ENCODE measurements at places on chromosomes 1 and 21.

- no peak for DNase-seq
Measured at GRCh38 chr1:216310776-216311175, 112.5 kb downstream of the USH2A start.

- no peak for DNase-seq
Measured at GRCh38 chr1:55309786-55310504, 94.8 kb upstream of the USP24 start.

DNA sequence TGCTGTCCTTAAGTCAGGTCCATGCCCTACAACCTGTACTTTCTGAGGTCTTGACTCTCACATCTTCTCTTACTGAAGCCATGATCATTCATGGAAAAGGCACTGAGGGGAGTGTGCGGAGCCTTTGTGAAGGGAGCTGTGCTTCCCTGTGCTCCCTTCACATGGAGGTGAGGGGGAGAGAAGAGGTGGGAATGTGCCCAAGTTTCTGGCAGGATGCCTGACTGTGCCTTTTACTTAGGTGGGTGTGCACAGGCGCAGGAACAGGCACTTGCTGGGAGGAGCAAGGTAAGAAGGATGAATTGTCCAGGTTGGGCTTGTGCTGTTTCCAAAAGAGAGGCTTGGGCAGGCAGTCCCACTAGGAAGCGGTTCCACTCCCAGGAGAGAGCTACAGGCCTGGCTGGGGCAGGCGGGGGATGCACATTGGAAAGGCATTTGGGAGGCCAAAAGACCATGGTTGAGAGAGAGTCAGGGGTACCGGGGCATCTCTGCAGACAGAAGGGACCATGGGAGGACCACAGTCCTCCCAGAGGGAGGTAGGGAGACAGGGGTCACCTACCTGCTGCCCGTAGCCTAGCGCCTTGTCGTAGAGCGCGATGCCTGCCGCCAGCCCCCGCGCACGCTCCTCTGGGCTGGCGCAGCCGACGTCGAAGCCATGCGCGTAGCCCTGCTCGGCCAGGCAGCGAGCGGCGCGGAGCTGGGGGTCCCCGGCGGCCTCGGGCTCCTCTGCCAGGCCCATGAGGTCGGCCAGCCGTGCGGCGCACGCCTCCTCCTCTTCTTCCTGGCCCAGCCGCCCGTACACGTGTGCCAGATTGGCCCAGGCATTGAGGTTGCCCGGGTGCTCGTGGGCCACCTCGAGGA is 853 bp downstream of the TTC22 start:
- no peak for DNase-seq

DNA sequence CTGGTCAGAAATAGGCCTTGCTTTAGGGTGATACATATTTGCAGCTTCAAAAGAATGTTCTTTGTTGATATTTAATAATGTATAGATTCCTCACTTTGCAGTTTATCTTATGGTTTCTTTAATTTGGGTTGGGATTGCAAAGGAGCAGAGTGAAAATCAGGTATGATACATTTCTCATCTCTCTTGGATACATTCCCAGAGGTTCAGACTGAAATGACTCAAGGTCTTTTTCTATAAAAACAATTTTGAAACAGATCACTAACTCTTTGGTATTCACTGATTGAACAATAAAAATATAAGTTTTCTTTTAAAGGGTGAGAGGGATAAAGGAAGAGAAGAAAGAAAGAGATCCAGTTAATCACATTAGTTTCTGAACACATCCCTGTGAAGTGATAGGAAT is 606.5 kb upstream of the CAMK1G start:
- DNase-seq = no peak

DNA sequence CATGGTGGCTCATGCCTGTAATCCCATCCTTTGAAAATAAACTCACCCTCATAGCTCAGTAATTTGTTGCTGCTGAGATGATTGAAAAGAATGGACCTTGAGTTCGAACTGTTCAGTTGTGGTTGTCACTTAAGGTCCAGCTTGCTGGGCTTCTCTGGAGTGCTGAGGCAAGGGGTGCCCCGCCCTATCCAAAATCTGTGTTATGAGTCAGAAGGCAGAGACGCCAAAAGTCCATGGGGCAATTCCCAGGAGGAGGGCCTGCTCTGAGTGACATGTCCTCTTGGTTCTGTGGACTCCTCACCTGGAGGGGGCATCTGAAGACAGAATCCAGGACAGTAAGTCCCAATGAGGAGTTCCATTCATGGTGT is 64.8 kb downstream of the MYOM3 start:
- no peak for DNase-seq

GRCh38 chr1:11787804-11788436 is 17.8 kb downstream of the MTHFR start:
- DNase-seq = no peak

DNA sequence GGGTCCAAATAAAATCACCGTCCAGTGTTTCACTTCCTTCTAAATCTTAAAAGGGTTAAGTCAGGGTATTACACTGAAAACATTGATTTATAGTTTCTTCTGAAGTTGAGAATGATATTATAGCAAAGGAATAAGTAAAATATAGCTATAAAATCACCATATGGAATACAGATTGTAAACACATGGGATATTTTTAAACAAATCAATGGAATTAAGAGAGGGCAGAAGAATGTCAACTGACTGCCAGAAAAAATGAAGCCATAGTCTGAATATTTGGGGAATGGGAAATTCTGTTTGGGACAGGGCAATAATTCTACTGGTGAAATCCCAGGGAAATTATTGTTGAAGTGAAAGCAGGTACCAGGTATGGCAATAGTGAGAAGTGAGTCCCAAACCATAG is 664.6 kb downstream of the NCAM2 start:
- DNase-seq = no peak

GRCh38 chr1:57340334-57341070 is 83.4 kb downstream of the DAB1 start:
- no peak for DNase-seq
